ENCODE measurements at places on chromosomes 6 and 20.
A peak's percentile ranks its signal among the peaks of the same experiment; 100 is the strongest.

GRCh38 chr20:50054231-50054547, 58.8 kb downstream of the UBE2V1 start:
- no peak for DNase-seq

- DNase-seq: no peak
Observed at GRCh38 chr6:91029211-91029610, 442.3 kb upstream of the MAP3K7 start.

DNA sequence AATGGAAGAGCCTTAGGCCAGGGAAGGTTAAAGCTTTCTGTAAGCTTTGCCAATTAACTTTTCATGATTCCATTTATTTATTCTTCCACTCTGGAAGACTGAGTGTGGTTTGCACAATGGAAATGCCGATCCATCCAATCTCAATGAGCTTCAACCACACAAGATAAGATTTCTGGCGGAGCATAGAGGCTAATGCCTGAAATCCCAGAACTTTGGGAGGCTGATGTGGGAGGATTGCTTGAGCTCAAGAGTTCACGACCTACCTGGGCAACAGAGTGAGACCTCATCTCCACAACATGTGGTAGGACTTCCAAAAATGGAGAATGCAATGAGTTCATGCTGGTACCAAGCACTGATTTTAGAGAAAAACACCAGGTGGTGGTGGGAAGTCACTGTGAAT, 6.2 kb downstream of the ENPP1 start:
- DNase-seq: no peak

DNA sequence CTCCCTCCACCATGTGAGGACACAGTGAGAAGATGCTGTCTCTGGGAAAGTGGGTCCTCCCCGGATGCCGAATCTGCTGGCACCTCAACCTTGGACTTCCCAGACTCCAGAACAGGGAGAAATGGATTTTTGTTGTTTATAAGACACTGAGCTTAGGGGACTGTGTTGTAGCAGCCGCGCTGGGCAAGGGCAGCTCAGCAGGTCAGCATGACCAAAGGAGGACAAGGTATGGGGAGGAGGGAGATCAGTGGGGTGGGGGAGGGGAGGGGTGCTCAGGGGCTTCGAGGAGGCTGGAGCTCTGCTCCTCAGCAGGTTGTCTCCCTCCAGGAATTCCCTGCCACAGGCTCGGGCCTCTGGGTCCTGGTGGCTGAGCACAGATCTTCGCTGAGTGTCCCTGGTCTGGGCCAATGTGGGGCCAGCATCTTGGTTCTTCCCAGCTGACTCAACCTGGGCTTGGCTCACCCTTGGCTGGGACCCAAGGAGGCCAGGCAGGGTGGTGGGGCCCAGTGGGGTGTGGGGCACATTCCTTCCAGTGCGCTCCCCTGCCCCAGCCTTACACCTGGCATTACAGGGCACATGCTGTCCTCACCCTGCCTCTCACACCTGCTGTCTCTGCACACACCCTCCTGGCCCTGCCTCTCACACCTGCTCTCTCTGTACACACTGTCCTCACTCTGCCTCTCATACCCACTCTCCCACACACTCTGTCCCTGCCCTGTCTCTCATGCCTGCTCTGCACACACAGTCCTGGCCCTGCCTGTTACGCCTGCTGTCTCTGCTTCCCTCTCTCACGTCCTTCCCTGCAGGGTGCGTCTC, 107.3 kb downstream of the SYCP2 start:
- DNase-seq: no peak

DNA sequence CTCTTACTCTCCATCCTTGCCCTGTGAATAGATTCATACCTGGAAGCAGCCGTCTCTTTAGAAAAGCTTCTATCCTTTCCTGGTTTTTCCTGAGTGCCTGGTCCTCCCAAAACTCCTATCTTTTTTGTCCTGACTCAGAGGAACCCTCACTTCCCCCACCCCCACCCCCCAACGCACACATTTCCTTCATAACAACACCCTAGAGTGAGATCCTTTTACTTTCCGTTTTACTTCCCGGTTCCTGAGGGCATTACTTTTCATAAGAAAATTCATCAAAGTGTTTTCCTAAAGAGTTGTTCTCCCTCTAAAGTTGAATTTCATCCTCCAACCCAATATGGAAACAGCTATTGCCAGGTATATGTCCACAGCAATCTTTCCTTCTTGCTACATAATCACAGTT, 327.0 kb downstream of the NRN1 start:
- DNase-seq: no peak

DNA sequence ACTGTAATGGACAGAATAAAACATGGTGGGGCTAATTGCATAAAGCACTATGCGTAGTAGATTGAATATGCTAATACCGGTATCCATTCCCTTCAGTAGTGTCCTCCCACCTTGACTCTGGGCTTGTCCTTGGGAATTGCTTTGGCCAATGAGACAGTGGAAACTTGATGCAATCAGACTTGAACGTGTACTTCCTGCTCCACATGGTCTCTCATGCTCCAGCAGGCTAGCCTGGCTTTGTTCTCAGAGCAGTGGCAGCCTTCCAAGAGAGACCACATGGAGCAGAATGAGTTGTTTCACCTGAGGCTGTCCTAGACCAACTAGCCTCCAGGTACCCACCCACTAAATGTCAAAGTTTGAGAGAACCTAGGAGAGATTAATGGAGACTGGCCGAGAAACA, 37.0 kb upstream of the BTBD3 start:
- DNase-seq: no peak

- DNase-seq: no peak
Observed at GRCh38 chr6:31898383-31899011, 999 bp upstream of the EHMT2 start.

DNA sequence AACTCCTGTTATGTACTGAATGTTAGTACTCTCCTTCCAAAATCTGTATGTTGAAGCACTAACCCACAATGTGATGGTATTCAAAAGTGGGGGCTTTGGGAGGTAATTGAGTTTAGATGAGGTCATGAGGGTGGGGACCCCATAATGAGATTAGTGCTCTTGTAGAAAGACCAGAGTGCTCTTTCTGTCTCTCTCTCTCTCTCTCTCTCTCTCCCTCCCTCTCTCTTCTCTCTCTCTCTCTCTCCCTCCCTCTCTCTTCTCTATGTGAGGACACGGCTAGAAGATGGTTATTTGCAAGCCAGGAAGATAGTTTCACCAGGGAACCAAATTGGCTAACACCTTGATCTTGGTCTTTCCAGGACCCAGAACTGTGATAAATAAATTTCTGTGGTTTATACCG, 107.4 kb downstream of the TBX18 start:
- no peak for DNase-seq

- DNase-seq: no peak
Observed at GRCh38 chr20:56941101-56941686, 312.1 kb downstream of the TFAP2C start.

GRCh38 chr20:37283530-37284195, 5.8 kb upstream of the MANBAL start:
- DNase-seq: no peak

DNA sequence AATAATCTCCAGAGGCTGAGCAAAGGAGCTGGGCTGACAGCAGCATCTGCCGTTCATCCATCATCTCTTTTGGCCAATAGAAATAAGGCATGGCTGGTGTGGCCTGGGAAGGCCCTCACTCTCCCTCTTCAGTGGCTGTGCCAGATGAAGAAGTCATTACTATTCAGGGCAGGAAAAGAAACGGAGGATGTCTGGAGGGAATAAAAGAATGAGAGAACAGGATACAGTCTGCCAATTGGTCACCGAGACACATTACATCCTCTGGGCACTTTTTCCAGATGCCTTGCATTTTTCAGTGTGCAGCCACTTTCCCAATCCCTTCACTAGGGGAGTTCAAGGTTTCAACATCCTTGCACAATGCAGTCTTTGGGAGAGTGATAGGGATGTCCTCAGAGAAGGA, 32.2 kb upstream of the VGLL2 start:
- no peak for DNase-seq

DNA sequence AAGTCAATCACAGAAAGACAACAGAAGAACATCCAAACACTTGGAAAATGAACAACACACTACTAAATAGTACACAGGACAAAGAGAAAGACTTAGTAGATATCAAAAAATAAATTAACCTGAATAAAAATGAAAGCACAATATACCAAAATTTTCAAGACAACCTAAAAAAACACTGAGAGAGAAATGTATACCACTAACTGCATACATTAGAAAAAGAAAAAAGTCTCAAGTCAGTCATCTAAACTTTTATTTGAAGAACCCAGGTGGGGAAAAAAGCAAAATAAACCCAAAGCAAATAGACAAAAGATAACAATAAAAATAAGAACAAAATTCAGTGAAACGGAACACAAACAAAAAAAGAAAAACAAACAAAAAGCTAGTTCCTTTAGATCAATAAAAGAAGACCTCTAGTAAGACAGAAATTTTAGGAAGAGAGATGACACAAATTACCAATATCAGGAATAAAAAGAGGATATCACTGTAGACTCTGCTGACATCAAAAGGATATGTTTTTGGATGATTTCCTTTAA, 172.8 kb downstream of the TRIM27 start:
- DNase-seq: no peak

DNA sequence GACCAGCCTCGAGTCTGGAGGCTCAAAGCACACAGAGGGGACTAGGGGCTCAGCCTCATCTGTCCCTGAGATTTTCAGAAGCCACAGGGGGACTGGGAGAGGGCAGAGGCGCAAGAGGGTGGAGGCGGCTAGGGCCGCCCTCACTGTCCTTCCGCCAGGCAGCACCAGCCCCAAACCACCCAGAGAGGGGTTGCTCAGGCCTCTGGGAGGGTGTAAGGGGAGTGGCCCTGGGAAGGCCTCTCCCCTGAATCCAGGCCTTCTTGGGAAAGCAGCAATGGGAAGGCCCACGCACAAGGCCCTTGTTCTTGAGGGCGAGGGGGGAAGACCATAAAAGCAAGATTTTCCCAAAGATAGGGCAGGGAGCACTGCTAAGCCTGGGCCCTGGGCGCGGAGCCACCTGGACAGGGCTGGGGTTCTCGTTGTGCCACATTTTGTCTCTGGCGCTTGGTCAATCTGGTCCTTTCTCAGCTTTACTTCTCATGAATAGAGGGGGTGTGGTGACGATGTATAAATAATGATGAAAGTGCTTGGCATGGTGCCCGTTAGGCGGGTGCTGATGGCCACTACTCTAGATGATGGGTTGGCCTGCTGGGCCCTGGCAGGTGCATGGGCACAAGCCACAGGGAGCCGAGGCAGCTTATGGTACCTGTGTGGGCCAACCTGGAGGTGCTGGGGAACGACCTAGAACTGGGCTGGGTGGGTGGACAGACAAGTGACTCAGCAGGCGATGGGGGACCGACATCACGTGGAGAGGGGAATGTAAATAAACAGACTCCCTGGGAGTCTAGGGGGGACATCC, 4.8 kb downstream of the SAMD10 start:
- no peak for DNase-seq

GRCh38 chr6:56692523-56693245, 50.0 kb upstream of the DST start:
- no peak for DNase-seq

DNA sequence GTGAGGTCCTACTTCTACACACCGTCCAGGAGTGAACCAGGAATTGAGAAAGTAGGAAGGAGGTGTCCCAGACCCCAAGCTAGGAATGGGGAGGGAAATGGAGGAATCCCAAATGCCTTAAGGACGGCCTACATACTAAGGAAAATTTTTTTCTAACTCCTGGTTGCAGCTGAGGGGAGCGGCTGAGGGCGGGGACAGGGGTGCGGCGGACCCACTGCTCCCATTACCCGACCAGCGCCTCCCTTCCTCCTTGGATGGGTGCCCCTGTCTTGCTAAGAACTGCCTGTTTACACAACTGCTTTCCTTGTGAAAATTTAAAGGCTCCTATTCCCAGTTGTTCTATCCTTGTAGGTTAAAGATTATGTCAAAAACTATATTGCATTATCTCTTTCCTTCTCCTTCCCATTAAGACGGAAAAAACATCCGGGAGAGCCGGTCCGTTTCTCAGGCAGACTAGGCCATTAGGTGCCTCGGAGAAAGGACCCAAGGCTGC, 699 bp upstream of the HSPA1B start:
- DNase-seq: no peak

DNA sequence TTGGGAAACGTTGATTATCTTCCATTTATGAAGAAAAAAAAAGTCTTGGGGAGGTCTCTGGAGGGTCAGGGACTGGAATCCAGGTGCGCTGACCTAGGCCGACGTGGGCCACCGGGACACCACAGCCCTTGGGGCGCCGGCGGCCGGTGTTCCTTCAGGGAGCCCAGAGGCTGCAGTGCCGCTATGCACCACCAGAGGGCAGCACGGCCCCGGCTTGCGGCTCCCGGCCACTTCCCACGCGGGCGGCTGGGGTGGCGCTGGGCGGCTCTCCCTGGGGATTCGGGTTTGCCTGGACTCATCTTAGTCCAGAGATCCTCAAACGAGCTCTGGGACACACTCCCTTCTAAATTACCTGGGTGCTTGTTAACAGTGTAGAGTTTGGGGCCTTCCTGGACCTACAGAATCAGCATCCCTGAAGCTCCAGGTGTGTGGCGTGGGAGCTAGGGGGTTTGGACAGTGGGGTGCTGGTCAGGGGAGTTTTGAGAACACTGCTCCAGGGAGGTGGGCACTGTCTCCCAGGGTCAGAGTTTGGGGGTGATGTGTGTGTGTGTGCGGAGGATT, 23.0 kb upstream of the GTSF1L start:
- peak; percentile 18 for DNase-seq

- DNase-seq: no peak
Observed at GRCh38 chr20:63828545-63828944, 2.5 kb downstream of the ZBTB46 start.

GRCh38 chr6:128064540-128064895, 163.7 kb upstream of the THEMIS start:
- no peak for DNase-seq

DNA sequence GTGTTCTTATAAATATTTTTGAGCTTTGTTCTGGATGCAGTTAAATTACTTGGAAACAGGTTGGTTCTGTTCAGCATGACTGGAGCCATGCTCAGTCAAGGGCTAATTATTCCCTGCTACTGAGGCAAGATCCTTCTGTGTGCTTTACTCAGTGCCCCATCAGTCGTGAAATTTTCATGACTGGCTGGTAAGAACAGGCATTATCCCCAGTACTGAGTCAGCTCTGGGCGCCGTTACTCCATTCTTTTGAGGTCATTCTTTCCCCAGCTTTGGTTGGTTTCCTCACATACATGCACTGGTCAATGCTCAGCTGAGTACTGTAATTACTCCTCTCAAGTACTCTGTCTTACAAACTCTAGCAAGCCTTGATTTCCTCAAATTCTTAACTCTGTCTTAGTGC, 71.3 kb downstream of the CDKAL1 start:
- no peak for DNase-seq

- DNase-seq: no peak
Observed at GRCh38 chr20:55978550-55978949, 26.8 kb downstream of the CBLN4 start.

DNA sequence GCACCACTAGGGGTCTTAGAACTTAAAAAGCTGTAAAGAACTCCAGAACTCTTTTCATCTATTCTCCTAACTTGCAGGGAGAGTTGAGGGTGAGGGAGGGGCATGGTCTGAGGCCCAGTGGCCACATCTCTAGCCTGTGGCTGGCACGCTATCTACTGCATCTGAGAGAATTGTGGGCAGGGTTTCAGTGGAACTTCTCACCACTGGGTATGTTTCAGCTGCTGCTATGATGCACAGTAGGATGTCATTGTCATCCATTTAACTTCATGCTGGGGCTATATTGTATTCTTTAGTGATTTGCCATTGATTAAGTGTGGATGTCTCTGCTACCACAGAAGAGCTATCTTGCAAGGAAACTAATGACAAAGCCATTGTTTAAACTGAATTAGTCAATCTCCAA, 4.5 kb downstream of the TMEM14A start:
- DNase-seq: no peak

- DNase-seq: no peak
Observed at GRCh38 chr20:48102931-48103660, 317.8 kb upstream of the SULF2 start.

GRCh38 chr6:120274547-120274946, 925.0 kb upstream of the MAN1A1 start:
- no peak for DNase-seq

GRCh38 chr6:106908386-106908840, 66.1 kb downstream of the CD24 start:
- DNase-seq: peak; percentile 25

Measured in right renal pelvis (tissue), 4 donors.